ENCODE measurements at places on chromosomes 1 and 21.

DNA sequence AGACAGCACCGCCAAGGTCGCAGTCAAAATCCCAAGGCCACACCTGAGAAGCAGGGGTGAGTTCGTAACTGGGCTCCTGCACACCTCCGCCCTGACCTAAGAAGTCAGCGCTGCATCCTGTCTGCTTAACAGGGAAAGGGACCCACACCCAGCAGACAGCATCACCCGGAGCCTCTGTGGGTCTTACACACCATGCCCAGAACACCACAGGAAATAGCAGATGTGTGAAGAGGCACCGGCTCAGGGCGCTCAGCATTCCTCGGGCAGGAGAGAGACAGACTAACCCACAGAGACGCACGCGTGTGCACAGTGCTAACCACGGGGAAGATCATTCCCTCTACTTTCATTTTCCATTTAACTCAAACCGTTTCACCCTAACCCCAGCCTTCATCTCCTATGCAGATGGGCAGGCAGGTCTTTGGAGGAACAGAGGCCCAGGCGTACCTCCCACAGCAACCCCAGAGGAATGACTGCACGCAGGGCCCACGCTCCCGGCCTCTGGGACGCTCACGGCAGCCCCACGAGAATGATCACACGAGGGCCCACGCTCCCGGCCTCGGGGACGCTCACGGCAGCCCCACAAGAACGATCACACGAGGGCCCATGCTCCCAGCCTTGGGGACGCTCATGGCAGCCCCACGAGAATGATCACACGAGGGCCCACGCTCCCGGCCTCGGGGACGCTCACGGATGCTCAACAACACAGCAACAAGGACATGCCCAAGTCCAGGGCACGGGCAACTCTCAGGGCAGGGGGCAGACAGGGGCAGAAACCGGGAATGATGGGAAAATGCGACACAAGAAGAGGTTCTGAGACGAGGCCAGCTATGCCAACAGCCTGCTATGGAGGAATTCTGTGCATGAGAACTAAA lies 20.9 kb downstream of the POFUT2 start:
- DNase-seq = no peak

DNA sequence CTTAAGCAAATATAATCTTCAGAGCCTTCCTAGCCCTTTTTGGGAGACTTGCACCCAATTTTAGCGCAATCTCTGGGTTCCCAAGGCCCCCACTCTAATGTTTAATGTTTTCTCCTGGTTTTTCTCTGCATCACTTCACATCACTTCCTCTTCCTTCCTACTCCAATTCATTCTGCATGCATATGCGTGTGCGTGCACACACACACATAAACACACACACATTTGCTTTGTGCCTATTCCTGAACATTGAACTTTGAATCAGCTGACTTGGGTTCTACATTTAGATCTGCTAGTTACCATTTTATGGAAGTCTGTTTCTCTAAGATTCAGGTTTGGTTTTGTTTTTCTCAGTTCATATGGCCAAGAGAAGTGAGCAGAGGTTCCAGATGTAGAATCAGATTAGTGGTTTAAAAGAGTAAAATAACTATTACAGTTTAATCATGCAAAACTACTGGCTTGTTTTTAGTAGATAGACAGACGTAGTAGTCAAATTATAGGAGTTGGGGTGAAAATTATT lies 7.4 kb upstream of the EDEM3 start:
- DNase-seq = no peak

DNA sequence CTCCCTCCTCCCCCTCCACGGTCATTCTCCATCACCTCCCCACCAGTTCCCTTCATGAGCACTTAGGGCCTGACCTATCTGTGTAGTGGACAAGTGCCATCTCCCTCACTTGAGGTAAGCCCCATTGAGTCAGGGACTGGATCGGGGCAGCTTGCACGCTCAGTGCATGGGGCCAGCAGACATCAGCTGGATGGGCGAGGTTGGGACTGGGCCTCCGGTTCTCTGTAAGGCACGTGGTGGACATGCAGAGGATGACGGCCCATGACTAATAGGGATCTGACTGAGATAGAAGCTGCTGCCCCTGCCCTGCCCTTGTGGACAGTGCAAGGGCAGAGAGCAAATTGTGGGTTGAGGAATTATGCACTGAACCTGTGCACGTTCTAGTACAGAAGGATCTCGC lies 120.4 kb upstream of the C1orf174 start:
- DNase-seq = no peak

- DNase-seq = no peak
These were observed 62.3 kb upstream of the ANGPTL1 start for GRCh38 chr1:178933105-178933561.

DNA sequence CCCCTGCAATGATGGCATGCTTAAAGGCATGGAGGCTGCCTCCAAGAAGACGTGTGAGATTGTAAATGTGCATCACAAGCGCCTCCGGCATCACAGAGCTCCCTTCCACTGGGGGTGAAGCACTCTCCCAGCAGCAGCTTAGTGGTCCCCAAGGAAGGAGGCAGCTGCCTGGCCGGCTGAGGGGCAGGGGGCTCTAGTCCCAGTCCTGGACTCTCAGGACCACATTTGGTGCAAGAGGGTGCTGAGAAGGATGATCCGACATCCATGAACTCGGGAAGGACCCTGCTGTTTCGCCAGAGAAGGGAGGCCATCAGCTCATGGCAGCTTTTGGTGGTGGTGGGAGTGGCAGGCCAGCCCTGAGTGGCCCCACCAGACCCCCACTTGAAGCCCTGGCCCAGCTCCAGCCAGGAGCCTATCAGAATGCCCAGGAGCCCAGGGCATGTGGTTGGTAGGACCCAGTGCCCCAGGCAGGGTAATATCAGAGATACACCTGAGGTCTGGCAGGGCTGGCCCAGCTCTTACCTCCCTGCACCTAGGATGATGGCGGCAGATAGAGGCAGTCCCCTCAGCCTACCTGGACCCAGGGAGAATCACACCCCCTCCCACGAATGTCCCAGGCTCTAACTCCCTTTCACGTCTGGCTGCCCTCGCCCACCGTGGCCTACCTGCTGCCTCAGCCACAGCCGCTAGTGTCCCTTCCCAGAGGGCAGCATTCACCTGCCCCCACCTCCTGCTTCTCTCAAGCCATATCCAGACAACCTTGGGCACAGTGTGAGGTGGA lies 2.4 kb upstream of the WNT9A start:
- DNase-seq = no peak

DNA sequence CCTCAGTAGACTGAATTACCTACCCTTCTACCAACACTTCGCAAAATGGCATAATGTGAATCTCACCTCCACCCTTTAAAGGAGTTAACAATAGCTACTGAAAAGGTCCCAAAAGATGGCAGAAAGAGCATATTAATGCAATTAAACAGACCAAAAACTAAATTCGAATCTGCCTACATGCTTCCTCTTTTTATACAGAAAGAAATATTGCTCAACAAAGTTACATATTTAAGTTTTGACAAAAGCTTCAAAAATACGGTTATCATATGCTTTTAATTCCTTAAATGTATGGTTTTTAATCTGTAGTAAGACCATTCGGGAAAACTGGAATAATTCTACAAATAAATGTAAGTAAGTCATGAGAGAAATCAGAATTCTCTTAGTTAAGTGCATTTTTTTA lies 2.2 kb downstream of the APP start:
- no peak for DNase-seq

DNA sequence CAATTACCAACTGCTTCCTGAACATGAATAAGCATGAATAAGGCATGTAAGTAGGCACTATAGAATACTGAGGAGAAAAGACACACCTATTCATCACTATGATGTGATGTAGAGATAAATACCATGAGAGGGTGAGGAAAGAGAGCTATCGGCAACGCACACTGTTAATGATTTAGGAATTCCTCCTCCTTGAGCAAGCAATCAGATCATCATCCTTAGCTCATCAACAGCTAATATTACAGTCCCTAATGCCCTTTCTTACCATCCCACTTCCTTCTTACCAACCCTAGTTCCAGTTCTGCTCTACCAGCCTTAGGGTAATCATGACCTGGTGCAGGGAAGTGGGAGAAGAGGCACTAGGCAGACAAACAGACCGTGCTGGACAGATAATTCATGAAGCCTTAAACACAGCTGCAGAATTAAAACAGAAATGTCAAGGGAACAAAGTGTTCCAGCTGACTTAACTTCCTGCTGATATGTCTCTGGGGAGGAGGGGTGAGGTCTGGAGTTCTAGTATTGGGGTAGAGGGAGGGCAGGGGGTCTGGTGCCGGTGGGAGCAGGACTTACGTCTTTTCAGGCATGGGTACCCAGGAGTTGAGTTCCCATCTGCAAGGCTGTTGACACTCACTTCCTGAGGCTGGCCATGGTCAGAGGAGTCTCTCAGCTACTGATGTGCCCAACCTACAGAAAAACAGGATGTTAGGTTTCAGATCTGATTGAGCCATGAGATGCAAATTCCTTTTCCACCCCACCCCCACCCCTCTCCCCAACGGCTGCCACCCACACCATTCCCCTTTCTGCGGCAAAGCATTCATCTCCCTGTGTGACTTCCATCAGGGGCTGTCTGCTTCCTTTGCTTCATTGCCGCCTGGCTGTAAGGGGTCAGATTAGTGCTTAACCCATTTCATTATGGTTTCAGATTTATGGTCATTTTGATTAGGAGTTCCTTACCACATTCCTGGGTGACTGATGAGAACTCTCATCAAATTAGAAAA lies 12.6 kb upstream of the RCSD1 start:
- no peak for DNase-seq

DNA sequence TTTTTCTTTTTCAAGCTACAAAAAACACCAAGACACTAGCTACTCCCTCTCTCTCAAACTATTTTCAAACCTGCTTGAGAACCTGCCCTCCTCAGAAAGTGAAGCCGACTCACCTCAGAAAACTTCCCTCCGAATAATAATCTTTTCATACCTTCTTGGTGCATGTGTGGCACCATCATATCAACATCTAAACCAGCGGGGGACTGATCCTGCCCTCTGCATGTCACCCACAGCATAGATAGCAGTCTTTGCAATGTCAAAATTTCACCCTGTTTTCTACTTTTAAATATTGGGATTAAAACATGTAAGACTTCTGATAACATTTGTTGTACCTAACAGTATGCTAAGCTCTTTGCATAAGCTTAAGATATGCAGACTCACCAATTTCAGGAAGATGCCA lies 1260.3 kb downstream of the PLA2G4A start:
- no peak for DNase-seq

- DNase-seq = no peak
These were observed 38.7 kb upstream of the IPO9 start for GRCh38 chr1:201790261-201790660.

- no peak for DNase-seq
These were observed 46.7 kb upstream of the GUCA2A start for GRCh38 chr1:42211224-42211623.

DNA sequence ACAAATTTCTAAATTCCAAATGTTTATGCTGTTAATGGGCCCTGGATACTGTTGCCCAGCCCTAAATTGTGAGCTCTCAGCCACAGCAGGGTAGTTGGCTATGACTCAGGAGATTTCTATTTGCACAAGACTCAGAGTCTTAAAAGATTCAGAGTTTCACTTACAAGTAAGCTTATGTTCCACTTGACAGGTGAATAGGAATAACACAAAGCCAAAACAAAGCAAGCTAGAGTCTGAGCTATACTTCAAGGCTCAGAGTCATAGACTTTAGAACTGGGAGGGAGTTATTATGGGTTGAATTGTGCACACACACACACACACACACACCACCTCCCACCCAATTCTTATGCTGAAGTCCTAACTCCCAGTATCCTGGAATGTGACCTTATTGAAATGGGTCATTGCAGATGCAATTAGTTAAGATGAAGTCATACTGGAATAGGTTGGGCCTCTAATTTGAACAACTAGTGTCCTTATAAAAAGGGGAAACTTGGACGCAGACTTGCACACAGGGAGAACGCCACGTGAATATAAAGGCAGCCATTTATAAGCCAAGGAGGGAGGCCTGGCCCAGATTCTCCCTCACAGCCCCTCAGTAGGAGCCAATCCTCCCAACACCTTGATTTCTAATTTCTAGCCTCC lies 30.2 kb downstream of the PRDX6 start:
- DNase-seq = no peak

GRCh38 chr1:33903210-33903589 lies 39.3 kb downstream of the HMGB4 start:
- DNase-seq = no peak

DNA sequence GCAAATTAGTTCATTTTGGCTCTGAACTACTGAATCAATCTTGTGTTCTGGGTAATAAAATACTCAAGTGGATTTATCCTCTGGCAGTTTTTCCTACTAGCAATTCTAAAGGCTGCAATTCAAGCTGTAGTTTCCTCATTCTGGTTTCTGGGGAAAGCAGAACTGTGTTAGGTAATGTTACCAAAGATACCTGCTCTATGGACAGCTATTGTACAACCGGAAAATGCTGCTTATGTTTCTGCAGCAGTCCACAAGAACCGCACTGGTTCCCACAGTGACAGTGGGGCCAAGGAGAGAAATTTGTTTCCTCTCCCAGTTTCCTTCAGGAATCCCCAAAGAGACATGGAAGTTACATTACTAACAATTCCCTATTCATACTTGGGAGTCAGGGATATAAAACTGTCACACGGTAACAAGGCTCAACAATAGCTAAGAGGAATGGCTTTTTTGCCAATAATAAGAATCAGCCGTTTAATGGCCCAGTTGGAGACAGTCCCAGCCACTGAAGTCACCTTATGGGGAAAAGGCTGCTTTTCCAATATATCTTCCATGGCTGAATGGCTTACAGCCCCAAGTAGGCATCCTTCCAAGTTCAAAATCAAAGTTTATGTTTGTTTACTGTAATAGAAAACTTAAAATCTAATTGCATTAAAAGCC lies 52.6 kb downstream of the PCNX2 start:
- no peak for DNase-seq

DNA sequence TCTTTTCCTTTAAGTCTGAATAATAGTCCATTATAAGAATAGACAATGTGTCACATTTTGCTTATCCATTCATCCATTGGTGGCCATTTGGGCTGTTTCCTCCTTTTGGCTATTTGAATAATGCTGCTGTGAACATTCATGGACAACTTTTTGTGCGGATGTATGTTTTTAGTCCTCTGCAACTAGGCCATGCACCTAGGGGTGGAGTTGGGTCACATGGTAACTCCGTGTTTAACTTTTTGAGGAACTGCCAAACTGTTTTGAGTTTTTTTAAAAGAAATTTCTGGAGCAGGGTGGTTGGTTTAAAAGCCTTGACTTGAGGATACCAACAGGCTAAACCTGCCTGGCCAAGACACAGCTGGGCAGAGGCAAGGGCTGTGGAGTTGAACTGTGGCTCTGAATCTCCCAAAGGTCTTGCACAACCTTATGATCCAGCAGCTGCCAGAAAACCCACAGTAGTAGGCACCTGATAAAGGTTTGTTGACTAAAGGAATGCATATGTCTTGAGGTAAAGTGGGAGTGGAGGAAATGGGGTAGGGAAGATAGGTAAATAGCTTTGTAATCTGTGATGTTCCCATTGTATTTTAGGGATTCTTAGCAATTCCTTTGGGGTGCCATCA lies 5.6 kb upstream of the RPTN start:
- no peak for DNase-seq

Measured in occipital lobe (tissue), 3 donors.